Right renal pelvis (tissue), 4 donors: ENCODE measurements at places on chromosomes 2 and 18.

DNA sequence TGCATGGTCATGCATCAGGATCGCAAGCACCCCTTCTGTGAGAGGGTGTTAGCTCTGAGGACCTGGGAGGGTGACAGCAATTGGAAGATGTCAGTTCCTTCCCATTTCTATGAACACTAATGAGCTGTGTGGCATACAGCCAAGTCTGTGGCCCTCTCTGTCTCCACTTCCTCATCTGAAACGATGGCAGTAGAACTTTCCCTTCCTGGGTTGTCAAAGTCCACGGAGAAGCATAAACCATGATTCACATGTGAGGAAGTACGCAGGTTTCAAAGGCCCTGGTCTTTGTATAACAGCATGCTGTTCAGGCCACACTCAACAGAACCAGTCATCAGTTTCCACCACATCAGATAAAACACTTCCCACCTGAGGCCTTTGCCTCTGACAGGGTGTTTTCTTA, 167.4 kb upstream of the RAB6C start:
- no peak for DNase-seq

GRCh38 chr2:166900700-166901099, 12.4 kb downstream of the XIRP2 start:
- no peak for DNase-seq

DNA sequence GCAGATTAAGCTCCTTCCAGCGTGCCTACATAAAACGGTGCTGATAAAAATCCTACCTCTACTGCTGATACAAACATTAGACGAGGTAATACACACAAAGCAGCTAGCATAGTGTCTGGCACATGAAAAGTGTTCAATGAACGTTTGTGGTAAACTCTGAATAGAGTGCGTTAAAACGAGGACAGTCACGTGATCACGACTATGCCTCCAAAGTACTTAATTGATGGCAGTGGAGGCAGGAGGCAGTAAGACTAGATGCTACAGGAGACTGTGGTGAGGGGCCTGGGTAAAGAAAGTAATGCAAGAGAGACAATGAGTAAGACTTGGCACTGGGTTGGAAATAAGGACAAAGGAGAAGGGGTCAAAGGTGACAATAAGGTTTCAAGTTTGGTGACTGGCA, 32.1 kb upstream of the LHCGR start:
- DNase-seq: no peak

DNA sequence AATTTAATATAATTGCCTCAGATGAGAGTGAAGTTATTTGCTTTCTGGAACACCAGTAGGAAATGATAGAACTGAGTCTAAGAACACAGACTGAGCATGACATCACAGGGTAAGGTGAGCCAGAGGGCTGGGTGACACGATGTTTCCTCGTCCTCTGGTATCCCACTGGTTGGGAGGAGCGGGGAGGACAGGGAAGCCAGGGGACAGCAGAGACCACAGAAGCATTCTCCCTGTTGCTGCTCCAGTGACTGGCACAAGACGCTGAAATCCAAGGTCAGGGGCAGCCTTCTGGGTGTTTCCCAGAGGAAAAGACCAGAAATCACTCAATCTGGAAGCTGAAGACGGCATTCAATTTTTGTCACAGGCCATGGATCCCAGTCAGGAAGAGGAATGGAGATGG, 363.4 kb upstream of the SOX11 start:
- DNase-seq: no peak

- no peak for DNase-seq
Measured at GRCh38 chr2:234491281-234491680, 5.6 kb downstream of the ARL4C start.
